Skin of body (tissue), 3 donors: ENCODE measurements at places on chromosomes 6 and 20. TPM values are rescaled to one million over a fixed set of nuclear protein-coding genes. Genes with fewer than 3 reads are reported as not detected.

GRCh38 chr6:116575227-116575626 lies 3.9 kb downstream of the RWDD1 start:
- DNase-seq: no peak

- no peak for DNase-seq
Measured at GRCh38 chr6:89494131-89494793, 61.3 kb downstream of the ANKRD6 start.

GRCh38 chr6:134805168-134805567 lies 144.7 kb downstream of the ALDH8A1 start:
- DNase-seq: peak; percentile 41

GRCh38 chr6:170137176-170137891 lies 153.5 kb downstream of the DLL1 start:
- DNase-seq: no peak

DNA sequence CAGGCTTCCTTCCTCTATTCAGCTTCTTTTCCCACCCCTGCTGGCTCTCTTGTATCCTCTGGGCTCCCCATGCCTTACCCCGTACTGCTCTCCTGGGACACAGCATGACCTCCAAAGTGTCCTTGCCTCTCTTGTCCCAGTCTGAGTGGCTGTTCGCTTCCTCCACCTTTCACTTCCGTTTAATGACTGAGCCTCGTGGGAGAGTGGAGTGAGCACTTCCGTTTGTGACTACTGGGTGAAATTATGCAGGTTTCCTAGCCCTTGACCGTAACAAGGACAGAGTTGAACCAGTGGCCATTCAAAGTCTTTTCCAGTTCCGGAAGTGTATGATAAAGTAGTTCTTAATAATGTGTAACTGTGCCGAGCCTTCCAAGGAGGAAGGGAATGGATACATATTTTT lies 109.2 kb downstream of the ARID1B start:
- no peak for DNase-seq

- peak; percentile 71 for DNase-seq
Measured at GRCh38 chr6:30722280-30723112, 2.3 kb downstream of the TUBB start.

GRCh38 chr20:64222291-64222735 lies 33.2 kb upstream of the PCMTD2 start:
- no peak for DNase-seq

DNA sequence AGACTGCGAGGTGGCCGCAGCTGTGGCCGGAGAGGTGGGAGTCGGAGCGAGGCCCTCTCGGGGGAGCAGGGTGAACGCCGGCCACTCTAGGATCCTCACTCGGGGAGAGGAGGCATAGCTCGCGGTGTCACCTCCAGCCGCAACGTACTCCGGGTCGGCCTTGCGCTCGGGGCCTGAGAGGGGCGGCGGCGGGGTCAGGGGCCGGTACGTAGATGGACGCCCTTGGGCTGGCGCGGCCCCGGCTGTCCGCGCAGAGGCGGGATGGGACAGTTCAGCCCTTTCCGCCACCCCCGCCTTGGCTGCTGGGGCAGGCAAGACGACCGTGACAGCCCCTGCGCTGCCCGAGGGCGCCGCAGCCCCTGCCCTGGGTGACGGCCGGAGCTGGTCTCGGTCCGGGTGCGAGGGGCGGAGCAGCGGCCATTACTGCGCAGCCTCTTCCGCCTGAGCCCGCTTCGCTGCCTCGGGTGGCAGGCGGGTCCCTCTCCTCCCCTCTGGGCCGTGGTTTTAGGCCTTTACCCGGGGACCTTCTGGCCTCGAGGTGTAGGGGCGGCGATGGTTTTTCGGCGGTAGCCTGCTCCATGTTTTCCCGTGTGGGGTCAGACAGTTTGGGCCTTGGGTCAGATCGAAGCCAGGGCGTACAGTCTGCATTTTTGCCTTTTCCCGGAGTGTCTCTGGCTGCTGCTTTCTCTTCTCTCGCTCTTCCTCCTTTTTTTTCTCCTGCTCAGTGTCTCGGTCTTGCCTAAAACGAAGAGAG lies 405 bp downstream of the RNF146 start:
- peak; percentile 58 for DNase-seq

GRCh38 chr6:72621291-72622093 lies at the start of gene KCNQ5:
KCNQ5 (plus strand) TSS chr6:72622064.
- no peak for DNase-seq

DNA sequence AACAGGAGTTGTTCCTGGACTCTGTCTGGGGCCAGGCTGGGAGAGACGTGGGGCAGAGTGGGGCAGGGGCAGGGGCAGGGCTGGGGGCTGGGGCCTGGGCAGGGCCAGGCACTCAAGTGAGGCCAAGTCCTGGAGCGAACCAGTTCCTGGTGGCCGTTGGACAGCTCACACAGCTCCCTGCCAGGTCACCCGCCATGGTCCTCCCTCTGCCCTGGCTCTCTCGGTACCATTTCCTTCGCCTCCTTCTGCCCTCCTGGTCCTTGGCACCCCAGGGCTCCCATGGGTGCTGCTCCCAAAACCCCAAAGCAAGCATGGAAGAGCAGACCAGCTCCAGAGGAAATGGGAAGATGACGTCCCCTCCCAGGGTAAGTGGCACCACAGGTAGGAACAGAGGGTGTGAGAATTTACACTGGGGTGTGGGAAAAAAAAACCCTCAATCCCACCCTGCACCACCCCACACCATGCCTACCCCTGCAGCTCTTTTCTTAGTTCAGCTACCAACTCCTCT lies at the start of gene MCCD1:
MCCD1 (plus strand) TSS at position 142 of the 508 bp plus-strand sequence; CDS start at position 195, 53 bp downstream.
- no peak for DNase-seq

DNA sequence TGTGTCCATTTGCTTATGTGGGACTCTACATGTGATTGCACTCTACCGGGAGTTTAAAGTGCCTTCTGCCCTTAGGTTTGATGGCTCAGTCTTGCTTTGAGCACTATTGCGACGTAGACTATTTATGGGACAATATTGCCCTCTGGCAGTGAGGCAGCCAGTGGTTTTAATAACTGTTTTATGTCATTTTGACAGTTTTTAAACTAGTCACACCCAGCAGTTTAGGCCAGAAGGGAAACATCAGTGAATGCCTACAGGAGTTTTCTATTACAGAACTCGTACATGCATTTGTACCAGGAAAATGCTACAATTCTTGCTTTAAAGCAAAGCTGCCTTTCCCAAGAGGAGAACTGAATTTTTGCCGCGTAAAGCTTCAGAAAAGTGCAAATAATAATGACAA lies 813.7 kb downstream of the KIF16B start:
- DNase-seq: peak; percentile 83

DNA sequence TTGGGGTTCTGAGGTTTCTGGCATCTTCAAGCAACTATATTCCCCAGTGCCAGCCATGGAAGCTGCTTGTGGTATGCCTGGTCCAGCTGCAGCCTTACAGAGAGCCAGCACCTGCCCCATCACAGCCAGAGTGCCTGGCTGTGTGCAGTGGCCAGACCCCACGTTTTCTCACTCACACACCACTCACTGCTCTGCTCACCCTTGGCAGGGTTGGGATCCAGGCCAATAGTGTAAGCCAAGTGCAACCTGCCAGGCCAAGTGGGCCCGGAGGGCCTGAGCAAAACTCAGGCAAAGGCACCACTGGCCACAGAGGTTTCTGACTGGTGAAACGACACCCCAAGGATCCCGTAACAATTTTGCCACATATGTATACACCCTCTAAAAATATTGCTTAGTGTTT lies 67.9 kb upstream of the EYA4 start:
- no peak for DNase-seq

DNA sequence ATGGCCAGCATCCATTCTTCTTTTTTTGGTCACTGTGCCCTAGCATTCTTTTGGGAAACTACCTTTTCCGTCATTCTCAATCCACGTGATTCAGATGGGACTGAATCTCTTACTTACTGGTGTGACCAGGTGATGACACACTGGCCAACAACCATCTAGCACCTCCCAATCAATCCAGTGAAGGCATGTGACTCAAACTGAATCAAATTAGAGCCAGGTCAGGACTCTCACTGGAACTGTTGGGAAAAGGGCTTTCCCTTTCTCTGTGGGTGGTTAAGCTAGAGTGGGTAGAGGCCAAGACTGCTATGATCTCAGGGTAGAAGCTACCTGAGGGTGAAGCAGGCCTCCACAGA lies 36.2 kb upstream of the ZMYND8 start:
- DNase-seq: no peak

DNA sequence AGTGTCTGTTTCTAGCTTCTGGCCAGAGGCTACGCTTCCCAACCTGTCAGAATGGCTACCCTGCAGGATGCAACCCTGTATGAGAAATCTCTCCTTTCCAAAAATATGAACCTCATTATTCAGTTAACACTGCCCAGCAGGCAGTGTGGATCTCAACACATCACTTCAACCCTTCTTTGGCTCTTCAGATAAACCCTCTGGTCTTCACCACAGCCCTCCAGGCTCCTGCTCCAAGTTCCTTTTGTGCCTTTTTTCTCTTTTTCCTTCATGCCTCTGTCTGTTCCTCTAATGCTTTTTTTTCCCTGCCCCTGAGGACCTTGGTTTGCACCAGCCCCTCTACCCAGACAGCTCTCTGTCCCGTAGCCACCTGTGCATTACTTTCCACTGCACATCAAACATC lies 207.4 kb downstream of the MYLK4 start:
- no peak for DNase-seq

DNA sequence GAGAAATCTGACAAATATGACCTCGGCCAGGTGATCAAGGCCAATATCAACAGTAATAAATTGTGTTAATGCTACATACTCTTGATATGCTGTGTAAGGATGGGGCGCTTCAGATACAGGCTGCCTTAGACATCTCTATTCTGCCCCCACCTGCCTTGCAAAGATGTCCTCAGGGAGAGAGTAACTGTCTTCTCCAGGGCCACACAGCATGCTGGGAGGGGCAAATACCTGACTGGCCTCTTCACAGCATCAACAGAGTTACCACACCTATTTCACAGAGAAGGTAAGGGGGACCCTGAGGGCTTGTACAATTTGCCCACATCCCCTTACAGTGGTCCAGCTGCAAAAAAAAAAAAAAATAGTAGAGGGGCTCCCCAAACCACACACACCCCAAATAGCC lies 17.2 kb upstream of the KIAA1755 start:
- no peak for DNase-seq

DNA sequence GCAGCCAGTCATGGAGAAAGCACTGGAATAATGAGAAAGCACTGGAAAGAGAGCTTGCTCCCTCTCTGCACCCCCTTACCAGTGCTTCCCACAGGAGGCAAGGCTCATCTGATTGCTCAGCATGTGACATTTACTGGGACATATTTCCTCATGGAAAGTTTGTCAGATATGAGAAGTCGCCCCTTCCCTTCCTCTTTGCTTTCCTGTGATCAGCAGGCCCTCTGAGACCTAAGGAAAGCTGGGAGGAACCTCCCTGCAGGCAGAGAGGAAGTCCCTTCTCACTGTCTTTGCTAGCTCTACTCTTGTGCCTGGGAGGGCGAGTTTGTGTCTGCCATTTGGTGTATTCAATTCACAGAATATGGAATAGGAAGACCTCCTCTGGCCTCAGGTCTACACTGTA lies 283.8 kb downstream of the ALDH8A1 start:
- DNase-seq: no peak

- no peak for DNase-seq
Measured at GRCh38 chr6:111880181-111880888, 7.1 kb upstream of the FYN start.

GRCh38 chr6:82178077-82178758 lies 69.3 kb downstream of the IBTK start:
- DNase-seq: peak; percentile 54

DNA sequence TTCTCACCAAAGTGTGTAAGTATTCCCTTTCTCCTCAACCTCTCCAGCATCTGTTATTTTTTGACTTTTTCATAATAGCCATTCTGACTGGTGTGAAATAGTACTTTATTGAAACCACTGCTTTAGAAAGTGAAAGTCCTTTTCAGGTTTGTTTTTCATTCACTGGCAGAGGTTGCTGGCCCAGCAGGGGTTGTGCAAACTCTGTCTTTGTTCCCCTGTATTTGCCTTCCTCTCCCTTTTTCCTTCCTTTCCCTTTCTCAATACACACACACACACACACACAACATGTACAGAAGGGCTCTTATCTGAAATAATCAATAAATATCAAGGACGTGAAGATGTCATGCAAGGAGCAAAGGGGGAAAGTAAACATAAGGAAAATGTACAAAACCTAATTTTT lies 99.8 kb downstream of the LY86 start:
- DNase-seq: no peak

DNA sequence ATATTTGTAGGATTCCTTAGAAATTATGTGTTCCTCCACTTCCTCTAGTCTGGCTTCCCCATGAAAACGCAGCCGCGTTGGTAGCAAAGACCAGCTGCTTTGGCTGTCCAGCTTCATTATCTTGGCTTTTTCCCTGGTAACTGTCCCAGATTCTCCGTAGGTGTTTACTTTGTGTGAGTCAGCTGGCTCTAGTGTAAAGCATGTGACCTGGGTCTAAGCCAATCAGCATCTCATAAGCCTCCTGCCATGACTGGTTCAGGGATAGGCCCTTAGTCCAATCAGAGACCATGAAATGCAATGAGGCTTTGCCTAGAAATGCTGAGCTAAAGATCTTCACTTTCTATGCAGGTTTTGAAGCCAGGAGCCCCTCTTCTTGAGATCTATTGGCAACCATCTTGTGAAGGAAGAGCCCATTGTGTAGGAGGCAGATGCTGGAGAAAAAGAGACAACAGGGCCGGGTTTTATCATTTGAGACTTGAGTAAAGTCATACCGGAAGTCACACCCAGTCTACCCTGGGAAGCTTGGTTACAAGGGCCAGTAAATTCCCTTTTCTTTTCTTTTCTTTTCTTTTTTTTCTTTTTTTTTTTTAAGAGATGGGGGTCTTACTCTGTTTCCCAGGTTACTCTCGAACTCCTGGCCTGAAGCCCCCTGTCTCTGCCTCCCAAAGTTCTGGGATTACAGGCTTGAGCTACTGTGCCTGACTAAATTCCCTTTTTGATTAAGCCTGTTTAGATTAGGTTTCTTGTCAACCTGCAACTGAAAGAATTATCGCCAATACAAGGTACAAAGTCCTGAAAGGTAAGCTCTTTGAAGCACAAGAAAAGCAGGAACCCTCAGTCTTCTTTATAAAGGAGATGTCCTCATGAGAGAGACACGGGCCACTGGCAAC lies 256.5 kb upstream of the RREB1 start:
- no peak for DNase-seq

DNA sequence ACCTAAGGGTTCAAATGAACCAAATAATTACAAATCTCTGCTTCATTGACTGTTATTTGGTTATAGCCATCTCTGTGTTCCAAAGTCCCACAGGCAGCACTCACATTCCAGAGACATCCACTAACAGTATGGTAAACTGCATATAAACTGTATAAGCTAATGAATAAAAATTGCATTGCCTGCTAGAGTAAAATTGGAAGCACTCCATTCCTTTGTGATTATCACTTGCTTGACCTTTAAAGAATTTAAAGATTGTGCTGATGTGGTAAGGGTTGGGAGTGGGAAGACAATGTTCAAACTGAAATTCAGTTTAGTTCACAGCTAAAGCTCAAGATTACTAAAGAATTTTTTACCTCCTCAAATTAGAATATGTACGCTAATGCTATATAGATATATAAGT lies 31.0 kb upstream of the OSTM1 start:
- no peak for DNase-seq

GRCh38 chr6:54629131-54629530 lies 217.4 kb upstream of the FAM83B start:
- DNase-seq: no peak

Gene HLA-DOB
- 0.69 TPM for total RNA-seq

Gene ZNF831
- total RNA-seq: 0.20 TPM

Gene ZNF165
- 1.3 TPM for total RNA-seq

Gene FAM209B
- not detected for total RNA-seq

Gene ANGPT4
- total RNA-seq: 0.10 TPM

Gene TAPBP
- 32.6 TPM for total RNA-seq

Gene ESF1
- 17.9 TPM for total RNA-seq

Gene ENTPD6
- 20.3 TPM for total RNA-seq

Gene ADIG
- total RNA-seq: not detected

Gene NOX3
- not detected for total RNA-seq
